ENCODE measurements at places on chromosomes 1 and 21. TPM values are rescaled to one million over a fixed set of nuclear protein-coding genes. Genes with fewer than 3 reads are reported as not detected.

Gene OLFML2B
- total RNA-seq, result not detected

DNA sequence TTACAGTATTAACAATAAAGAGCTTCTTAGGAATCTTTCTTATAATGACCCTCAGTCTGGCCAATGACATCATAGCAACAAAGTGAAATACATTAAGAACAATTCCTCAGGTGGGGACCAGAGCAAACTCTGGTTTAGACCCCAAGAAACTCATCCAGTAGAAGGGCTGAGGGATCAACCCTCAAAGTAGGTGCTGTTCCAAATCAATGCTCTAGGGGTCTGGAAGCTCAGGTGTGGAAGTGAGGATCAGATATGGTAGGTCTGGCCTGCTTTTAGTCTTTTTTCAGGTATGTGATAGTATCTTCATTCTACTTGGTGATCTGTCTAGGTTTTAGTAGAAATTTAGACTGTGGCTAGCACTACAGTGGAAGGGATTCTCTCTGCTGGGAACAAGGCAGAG lies 291.7 kb downstream of the PDE4B start:
- no peak for DNase-seq

GRCh38 chr1:92975551-92976232 lies 14.4 kb upstream of the DIPK1A start:
- no peak for DNase-seq

DNA sequence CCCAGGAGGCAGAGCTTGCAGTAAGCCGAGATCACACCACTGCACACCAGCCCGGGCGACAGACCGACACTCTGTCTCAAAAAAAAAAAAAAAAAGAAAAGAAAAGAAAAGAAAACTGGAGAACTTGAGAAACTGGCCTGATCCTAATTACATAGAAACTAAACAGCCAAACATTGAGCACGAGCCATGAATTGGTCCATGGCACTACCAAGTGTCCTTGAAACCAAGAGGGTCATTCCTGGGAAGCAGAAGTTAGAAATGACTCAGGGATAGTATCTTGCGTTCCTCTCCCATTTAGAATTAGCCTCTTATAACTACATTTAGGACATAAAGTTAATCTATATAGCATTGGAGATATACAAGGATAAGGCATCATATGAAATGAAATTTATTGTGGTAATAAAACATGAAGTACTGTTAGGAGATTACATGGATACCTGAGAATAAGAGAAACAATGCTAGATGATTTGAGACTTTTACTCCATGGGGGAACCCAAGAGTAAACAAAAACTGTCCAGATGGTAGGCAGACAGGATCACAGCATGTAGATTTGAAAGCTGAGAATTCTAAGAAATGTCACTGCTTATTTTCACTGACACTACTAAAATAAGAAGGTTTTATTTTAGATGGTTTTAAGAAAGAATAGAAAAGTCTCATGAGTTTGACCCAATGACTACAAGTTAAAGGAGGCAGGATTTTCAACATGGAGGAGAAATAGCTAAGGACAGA lies 39.5 kb upstream of the CPLANE2 start:
- no peak for DNase-seq

- DNase-seq, result no peak
Measured at GRCh38 chr1:10793129-10793651, 3.3 kb downstream of the CASZ1 start.

- DNase-seq, result no peak
Measured at GRCh38 chr1:165315481-165315880, 41.0 kb downstream of the LMX1A start.
